Stimulated activated CD4-positive, alpha-beta T cell treated with anti-CD3 and anti-CD28 coated beads, TNF-alpha, amount 100 ng/mL, for 1 hour (primary cell): ENCODE measurements at places on chromosomes 3 and 15.

DNA sequence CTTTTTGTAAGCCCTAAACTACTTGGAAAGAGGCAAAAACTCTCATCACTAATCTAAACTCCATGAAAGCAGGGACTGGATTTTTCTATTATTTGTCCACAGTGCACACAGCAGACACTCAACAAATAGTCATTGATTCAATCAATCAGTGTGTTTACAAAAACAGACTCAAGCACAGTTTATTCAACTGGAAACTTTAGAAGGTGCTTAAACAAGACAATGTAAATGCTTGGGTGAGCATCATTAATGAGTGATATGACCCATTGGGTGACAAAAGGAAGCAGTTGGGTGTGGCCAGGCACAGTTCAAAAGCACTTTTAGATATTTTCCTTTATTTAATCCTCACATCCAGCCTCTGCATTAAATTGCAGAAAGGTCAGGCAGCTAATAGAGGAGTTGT is 32.0 kb upstream of the PPP4R2 start:
- DNase-seq = no peak

- no peak for DNase-seq
Measured at GRCh38 chr3:115325539-115325938, 178.5 kb upstream of the ZBTB20 start.

- no peak for DNase-seq
Measured at GRCh38 chr3:134336587-134336986, 37.7 kb downstream of the AMOTL2 start.

DNA sequence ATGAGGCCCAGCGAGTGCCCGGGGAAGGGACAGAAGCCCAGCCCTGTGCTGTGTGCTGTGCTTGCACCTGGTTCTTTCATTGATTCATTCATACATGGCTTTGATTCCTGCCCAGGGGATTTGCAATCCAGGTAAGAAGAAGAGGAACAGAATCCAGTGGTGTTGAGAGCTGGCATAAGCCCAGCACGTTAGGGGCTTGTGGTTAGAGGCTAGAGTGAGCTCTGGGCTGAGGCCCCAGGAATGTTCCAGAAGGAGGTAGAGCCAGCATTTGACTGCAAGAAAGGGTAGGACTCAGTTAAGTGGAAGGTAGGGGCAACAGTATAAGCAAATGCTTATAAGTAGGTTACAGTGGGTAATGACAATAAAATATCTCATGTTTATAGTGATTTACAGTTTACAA is 2.3 kb downstream of the VWA5B2 start:
- no peak for DNase-seq

DNA sequence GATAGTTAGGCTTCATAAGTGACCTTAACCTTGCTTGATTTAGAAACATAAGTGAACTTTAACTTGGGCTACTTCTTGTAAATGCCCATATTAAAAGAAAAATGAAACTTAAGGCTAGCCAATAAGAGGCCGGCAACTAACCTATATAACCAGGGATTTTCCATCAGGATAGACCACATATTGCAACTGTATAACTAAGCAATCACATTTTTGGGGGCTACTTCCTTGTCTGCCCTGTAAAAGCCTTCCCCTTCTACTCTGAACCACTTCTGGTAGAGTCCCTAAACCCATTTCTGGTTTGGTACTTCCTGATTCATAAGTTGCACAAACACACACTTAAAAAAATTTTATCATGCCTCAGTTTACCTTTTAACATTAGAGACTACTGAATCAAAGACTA is 150.9 kb upstream of the UBE2E2 start:
- DNase-seq = no peak

DNA sequence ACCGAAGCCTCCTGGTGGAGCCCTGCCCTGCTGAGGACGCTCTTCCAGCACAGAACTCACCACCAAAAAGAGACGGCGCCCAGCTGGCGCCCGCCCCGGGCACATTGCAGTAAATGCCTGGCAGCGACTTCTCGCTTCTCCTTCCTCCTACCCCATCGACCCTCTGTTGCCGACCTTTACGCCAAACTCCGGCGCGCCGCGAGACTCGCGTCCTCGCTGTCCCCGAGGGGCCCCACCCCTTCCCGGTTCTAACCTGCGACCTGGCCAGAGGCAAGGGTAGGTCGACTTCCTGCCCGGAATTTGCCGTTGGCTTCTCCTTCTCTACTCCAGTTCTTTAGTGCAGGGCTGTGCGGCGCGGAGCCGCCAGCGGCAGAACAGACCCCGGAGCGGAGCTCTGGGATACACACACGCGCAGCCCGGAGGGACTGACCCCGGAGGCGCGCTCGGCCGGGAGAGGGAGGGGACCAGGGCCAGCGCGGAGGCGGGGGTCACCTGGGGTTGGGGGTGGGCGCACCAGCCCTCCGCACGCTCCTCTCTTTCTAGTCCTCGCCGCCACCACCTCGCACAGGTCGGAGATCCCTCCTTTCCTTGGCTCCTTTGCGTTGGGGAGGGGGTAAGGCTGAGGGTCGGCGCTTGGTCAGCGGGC is 226.6 kb upstream of the AZI2 start:
- DNase-seq = no peak

DNA sequence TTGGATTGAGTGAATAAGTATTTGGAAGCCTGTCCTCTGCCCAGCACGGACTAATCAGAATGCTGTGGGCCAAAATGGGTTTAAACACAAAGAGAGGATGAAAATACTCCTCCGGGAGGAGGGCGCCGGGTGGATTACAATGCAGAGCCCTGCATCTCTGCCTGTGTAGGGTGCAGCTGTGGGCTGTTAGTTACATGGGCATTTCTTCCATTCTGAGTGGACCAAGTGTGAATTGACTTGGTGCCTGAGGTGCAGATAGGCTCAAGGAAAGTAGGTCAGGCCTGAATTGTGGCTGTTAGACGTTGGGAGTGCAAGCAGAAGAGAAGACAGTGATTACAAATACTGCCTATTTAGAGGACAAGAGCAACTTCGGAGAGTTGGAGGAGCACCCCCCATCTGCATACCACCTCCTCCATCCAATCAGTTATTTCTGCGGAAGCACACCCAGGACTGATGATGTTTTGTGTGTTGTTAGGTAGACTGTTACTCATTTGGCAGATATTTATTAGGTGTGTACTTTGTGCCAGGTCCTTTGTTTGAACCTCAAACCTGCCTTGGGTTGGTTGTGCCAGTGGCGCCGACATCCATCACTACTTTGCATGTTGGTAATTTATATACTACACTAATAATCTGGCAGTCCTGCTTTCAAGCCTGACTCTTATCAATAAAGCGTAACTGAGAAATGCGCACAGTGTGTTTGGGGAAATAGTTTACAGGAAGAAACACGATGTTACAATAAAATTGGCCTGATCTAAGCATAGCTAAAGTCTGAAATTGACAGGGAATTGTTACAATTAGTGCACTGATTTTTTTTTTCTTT is 33.0 kb downstream of the PTPRG start:
- DNase-seq = no peak

DNA sequence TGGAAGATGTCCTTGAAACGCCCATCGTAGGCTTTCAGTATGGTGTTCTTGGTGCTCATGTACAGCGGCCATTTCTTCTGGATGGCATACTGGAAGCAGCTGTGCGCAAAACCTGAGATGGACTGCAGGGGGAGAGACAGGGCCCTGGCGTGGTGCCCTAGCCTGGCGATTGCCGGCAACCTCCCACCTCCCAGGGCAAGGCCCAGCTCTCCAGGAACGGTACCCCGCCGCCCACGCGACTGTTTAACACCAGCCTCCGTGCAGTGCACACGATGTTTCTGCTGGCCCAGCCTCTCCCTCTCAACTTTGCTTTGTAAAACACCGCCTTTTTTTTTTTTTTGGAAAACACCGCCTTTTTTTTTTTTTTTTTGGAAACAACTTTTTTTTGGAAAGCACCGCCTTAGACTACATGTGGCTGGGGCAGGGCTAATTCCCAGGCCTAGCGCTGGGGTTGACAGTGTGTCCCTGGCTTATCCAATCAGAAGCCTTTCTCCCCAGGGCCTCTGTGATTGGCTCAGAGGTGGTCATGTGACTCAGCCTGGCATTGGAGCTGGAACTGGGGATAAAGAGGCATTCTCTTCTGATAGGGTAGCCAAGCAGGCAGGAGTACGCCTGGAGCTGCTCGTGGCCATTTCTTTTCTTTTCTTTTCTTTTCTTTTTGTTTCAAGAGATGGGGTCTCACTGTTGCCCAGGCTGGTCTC is 14.7 kb downstream of the IDH2 start:
- DNase-seq = no peak

DNA sequence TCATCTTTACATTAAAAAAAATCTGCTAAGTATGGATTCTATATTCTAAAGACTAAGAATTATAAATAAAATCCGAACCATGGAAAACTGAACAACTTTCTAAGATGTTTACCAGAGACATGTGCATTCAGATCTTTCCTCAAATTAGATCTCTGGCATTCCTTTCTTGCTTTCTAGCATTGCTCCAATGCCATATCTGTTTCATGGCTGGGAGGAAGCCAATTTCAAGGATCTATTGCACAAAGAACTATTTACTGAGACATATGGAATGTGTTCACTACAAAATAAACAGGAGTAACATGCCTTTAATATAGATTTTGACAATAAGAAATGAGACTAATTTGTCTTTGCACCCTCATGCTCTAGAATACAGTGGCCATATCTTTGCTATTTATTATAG is 45.1 kb upstream of the NANOGP8 start:
- DNase-seq = no peak

- no peak for DNase-seq
Measured at GRCh38 chr15:88917760-88918159, 4.6 kb upstream of the MFGE8 start.

GRCh38 chr3:66396161-66396760 is 104.6 kb downstream of the LRIG1 start:
- DNase-seq = no peak

- DNase-seq = no peak
Measured at GRCh38 chr3:13078163-13078905, 5.1 kb upstream of the IQSEC1 start.

DNA sequence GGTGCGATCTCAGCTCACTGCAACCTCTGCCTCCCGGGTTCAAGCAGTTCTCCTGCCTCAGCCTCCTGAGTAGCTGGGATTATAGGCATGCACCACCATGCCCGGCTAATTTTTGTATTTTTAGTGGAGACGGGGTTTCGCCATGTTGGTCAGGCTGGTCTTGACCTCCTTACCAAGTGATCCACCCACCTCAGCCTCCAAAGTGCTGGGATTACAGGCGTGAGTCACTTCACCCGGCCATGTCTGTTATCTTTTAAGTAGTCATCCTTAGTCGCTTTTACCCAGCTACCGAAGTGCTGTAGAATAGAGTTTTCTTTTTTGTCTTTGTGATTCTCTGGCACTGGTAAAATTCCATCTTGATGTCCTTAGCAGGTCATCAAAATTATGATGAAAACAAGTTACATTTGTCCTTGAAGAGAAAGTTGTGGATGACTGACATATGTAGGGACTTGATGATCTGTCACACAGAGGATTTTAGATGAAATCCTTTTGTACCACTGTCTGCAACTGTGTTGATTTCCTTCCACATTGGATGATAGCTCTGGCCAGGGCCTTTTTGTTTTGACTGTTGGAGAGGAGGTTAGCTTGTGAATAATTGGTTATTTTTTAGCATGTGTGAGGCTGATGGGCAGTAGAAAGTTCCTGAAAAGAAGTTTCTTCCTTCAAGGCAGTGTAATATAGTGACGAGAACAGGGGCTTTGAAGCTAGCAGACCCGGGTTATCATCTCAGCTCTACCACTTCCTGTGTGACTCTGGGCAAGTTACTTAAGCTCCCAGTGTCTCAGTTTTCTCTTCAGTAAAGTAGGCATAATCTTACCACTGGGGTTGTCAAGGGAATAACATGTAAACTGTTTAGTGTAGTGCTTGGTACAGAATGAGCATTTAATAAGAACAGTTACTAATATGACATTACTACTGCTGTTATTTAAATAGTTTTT is 18.8 kb downstream of the ATG7 start:
- DNase-seq = no peak

- DNase-seq = no peak
Measured at GRCh38 chr3:13420045-13420830, at the start of gene NUP210. Gene NUP210 (minus strand): TSS chr3:13420322. CDS start chr3:13420226, 96 bp downstream.

- no peak for DNase-seq
Measured at GRCh38 chr15:34621675-34622074, 38.2 kb upstream of the GOLGA8B start.
